8988T (cell line): ENCODE measurements at places on chromosomes 1 and 21.

GRCh38 chr1:84236256-84236655, 65.3 kb upstream of the SAMD13 start:
- no peak for DNase-seq

DNA sequence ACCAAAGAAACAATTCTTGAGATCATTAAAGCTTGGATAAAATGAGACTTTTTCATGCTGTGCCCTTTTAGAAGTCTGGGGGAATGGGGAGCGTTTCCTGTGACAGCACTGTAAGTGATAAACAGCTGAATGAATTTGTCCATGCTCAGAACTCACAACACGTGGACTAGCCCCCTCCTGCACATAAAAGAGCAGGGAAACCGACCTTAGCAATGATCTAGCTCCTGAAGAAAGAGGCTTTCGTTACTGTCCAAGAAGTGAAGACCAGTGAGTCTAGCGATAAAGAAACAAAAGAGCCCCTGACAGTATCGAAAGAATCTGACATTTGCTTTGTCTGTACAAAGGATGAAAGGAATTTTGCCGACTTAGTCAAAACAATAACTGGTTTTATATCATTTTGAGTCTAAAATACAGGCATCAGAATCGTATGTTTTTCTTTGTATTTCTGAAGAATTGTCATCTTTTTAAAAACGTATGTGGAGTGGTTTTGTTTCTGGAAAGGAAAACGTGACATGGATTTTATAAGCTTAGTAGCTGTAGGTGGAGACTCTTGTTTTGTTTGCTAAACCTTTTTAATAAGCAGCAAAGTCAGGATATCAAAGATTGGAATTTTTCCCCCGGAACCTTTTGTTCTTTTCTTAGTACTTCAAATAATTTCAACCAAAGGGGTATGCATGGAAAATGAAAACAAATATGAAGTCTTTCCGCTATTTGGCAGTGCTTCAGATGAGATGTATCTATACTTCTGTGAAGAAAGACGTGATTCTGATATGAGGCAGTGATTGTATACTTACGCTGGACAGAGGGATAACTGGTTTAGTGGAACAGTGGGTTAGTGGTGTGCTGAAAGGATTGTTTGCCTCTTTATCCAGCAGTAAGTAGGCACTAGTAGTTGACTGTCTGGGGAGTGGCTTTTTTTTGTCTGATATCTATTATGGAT, 61.0 kb downstream of the MAST2 start:
- no peak for DNase-seq

- DNase-seq, result no peak
Measured at GRCh38 chr1:66371233-66372005, 162.5 kb upstream of the SGIP1 start.

DNA sequence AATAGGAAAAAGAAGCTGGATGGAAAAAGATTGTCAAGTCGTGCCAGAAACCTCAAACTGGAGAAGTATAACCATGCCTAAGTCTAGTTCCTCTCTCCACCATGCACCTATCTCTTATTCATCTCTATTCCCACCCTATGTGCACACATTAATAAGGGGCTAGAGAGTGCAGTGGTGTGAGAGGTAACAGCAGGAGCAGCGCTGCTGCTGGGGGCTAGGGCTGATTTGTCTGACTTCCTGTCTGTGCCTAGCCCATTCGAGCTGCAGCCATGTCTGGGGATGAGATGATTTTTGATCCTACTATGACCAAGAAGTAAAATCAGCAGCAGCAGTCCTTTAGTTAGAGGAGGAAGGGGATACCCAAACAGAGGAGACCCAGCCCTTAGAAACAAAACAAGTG, 43.0 kb downstream of the TRIM33 start:
- no peak for DNase-seq

DNA sequence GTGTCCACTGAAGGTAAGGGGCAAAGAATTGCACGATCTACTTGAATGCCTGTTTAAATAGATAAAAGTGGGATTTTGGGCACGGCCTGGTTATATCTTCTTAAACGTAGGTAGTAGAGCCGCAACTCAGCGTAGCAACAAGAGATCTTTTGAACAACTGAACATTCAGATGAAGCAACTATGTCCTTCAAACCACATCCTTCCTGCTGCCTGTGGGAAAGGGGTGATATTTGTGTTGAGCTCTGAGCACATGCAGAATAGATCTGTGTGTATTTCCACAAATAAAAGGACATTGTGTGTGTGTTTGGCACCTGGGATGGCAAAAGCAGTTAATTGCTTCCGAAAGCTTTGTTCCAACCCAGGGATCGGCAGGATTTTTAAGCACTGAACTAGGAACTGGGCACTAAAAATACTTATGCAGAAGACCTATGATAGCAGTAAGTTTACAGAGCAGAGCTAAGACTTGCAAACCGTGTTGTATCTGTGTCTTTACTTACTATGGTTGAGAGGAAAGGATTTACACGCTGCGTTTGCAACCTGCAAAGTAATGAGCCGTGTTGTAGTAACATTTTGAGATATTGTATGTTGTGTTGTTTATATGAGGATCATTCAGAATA, 333.4 kb downstream of the CHRM3 start:
- DNase-seq, result no peak

DNA sequence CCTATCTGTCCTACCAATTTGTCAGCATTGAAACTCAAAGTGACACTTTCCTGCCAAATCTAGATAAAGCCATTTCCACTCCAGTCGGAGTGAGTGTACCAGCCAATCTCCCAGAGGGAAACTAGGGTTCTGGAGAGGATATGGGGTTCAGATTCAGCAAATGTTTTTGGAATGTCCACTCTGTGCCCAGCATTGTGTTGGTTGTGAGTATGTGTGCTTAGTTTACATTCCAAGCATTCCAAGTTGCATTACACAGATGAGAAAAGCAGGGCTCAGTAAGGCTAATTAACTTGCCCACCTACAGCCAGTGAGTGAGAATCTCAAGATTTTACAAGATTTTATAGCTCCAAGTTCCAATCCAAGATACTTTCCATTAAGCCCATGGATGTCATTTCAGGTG, 26.4 kb upstream of the RGS16 start:
- no peak for DNase-seq

GRCh38 chr1:118485757-118486156, 300.7 kb upstream of the SPAG17 start:
- no peak for DNase-seq

DNA sequence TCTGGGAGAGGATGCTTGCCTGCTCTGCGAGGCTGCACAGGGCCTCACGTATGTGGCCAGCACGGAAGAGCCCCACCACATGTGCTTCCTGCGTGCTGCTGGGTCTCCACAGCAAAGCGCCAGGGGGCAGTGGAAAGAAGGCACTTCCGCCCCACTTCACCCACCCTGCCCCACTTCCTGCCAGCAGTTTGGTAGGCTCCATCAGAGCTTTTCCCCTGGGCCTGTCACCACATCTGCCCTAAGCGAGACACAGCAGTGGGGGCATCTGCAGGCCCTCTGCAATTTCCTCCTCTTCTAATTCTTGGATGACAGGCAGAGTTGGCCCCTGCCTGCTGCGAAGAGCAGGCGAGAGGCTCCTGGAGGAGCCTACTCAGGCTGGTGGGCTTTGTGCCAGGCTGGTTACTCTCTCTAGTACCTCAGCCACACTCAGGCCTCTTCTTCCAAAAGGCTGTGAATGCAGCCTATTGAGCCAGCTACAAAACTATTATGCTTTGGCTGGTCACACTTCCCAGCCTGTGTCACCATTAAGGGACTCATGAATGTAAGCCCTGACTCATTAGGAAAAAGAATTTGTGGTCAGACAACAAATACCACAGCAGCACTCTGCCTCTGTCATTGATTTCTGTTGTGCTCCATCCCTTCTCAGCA, 25.0 kb downstream of the CD244 start:
- DNase-seq, result no peak

DNA sequence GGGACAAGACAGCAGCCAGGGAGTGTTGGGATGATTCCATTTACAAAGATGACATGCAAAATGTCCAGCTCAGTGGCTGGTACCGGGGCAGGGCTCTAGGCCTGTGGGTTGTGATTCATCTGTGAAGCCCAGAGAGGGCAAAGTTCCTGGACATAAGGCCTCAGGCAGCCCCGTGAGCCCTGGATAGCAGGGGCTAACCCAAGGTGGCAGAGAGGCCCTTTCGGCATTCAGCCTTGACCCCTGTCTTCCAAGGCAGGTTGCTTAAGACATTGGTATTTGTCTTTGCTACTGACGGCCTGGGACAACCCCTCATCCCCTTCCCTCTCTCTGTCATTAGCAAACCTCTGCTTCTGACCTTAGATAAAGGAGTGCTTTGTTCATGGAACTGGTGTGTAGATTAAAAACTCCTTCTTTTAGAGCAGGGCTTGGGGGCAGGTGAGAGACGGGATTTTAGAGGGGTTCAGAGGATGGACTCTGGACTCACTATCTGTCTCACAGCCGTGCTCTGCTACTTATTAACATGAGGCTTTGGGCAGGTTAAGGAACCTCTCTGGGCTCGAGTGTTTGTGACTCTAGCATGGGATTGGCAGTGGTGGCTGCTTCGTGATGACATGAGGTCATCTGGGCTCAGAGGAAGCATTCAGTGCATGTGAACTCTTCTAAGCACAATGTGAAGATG, 36.3 kb downstream of the TMEM51 start:
- no peak for DNase-seq

- DNase-seq, result no peak
Measured at GRCh38 chr1:76160225-76160624, 85.7 kb downstream of the ST6GALNAC3 start.

DNA sequence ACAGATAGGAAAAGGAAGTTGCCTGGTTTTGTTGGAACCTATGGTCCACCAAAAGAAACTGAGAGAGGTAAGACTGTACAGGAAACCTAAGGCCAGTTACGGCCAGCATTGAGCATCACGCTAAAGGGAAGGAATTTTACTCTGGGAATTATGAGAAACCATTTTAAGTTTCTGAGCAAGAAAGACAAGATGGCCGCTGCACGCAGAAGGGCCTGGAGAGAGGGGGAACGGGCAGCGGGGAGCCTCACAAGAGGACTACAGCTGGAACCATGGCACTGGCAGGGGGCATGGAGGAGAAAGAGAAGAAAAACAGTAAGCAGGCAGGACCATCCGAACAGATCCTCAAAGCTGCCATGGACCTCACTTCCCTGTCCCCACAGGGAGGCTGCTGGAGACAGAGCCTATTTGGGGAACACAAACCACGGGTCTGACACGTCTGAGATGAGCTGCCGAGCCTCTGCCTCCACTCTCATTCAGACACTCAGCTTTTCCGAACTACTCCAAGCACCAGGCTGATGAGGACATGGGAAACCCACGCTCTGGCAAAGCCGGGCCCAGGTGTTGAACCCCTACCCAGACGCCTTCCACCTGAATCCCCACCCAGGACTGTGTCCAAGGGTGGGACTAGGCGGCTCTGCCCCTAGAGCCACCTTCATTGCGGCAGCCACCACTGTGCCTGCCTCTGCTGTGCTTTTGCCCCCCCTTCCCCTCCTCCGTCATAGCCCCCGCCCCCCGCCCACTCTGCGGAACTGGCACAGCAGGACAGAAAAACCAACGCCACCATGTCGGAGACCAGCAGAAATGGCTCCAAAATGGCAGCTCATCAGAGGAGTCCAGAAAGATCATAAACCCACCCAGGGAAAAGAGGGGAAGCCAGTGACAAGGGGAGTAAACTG, 69.0 kb downstream of the CD46 start:
- DNase-seq, result no peak

- DNase-seq, result no peak
Measured at GRCh38 chr1:160221089-160221488, 15.9 kb downstream of the PEA15 start.

DNA sequence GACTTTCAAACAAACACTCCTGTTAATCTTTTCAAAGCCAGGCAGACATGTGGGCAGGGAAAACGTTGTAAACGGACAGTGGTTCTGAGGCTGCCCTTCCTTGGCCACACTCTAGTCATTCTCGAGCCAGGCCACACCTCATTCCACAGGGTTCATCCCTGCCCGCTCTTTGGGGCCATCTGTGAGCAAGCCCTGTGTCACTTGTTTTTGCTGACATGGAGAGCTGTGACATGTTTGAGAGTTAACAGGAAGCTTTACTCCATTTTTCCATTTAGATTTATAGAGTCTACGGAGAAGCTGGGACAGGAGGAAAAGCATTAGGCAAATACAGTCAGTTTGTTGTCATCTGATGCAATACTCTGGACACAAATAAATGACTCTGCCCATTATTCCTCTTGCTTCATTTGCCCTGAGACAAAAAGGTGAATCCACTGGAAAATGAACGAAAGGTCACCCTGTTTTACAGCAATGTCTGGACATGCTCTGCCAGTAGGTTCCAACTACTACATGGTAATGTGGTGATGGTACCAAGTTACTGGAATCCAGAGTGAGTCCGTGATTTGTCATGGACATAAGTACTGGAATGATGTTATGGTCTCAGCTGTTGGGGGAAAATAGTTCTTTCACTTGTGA, 126.9 kb downstream of the CLIC6 start:
- DNase-seq, result no peak

- no peak for DNase-seq
Measured at GRCh38 chr1:50106095-50106761, 2.5 kb upstream of the ELAVL4 start.

- DNase-seq, result no peak
Measured at GRCh38 chr1:184866991-184867788, 107.1 kb downstream of the NIBAN1 start.

- peak; percentile 27 for DNase-seq
Measured at GRCh38 chr1:110312188-110313121, 26.7 kb upstream of the RBM15 start.

DNA sequence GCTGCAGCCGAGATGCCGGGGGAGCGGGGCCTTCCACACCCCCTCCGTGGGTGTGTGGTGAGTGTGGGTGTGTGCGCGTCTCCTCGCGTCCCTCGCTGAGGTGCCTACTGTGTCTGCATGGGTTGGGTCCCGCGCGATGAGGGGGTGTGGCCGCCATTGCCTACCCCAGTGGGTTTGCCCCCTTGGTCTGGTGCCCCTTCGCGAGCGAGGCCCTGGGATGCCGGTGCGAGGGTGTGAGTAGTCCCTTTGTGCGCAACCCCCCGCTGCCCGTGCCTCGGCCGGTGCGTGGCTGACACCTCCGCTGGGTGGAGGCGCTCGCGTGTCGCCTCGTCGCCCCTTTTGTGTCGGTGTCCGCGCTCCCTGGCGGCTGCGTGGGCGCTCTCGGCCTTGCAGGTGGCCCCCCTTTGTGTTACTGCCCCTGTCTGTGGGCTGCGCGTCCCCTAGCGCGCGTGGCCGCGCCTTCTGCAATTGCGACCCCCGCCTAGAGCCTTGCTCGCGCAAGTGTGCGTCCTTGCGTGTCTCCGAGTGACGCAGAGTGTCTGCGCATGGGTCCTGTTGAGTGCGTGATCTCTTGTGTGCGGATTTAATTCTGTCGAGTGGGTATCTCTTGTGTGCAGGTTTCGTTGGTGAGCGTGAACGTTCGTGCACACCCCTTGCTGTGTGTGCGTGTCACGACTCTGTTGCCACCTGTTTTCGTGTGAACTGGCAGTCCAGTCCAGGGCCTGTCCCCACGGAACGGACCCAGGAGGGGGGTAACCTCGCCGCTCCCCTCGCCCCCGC, 553 bp downstream of the TTC3 start:
- no peak for DNase-seq
